ENCODE measurements at places on chromosomes 6 and 20.

DNA sequence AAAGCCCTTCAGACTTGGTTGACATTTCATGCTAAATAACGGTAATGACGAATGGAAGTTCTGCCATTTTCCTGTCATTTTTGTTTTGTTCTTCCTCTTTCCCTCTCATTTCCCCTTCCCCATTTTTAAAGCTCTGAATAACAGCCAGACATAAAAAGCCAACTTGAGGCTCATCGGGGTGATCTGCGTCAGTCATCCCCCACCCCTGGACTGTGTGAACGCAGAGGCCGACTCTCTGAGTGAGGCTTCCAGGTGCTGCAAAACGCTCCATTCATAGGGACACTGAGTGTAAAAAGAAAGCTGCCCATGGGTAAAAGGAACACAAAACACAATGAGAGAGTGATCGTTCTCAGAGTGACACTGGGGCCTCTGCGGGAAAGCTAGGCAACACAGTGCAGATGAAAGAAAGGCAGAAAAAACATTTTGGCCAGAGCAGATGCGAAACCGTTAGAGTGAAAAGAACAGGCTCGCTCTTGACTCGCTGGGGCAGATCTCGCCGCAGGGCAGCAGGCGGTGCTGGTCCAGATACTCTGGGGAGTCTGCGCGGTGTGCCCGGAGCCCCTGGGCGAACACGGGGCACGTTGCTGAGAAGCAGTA, 684.8 kb downstream of the QKI start:
- DNase-seq = no peak

DNA sequence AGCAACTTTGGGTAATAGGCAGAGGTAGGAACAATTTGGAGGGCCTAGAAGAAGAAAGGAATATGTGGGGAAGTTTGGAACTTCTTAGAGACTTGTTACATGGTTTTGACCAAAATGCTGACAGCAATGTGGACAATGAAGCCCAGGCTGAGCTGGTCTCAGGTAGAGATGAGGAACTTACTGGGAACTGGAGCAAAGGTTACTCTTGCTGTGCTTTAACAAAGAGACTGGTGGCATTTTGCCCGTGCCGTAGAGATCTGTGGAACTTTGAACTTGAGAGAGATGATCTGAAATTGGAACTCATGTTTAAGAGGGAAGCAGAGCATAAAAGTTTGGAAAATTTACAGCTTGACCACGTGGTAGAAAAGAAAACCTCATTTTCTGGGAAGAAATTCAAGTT, 28.3 kb upstream of the TMEM200A start:
- DNase-seq = no peak

GRCh38 chr6:160170018-160170680, 48.5 kb downstream of the SLC22A1 start:
- DNase-seq = no peak

GRCh38 chr6:156193381-156193780, 583.8 kb upstream of the ARID1B start:
- no peak for DNase-seq

- no peak for DNase-seq
Observed at GRCh38 chr6:68031054-68031453, 604.0 kb upstream of the ADGRB3 start.

DNA sequence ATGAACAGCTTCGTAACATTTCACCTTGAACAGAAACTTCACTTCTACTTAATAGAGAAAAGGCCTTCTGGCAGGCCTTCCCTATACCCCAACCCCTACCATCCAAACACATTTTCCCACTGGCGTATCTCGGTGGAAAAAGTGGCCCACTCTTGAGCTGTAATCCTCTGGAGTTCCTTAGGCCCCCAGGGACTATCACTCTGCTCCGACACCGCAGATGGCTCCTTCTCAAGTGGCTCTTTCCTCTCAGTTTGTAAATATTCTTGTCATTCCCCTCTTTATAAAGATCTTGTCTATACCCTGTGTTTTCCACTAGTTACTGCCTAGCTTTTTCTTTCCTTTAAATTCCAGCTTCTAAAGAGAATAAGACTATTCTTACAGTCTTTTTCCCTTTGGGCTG, 108.7 kb downstream of the MYB start:
- DNase-seq = no peak

DNA sequence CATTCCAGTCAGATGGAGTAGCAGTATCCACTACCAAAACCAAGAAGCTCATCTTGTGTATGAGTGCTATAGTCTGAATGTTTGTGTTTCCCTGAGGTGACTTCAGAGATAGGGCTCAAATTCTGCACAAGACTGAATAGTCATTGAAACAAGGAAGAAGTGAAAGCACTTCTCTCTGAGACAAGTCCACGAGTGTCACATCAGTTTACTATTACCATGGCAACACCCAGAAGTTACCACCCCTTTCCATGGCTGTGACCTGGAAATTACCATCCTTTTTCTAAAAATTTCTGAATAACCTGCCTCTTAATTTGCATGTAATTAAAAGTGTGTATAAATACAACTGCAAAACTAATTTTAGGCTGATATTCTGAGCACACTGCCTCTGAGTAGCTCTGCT, 682.1 kb upstream of the ADGRB3 start:
- DNase-seq = no peak

DNA sequence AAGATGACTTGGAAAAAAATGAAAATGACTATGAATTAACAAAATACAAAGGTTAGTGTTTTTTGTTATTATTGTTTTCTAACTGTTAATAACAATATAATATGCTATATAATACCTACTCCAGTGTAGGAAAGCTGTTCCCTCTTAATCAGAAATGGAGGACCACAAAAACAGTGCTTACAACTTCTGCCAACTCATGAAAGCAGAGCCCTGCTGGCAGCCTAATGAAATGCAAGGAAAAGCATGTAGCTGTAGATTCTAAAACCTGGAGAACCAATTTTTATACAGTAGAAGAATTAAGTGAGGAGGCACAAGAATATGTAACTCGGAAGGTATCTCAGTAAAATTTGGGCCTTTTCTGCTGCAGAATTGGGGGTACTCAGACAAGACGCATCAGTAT, 29.4 kb downstream of the PHIP start:
- DNase-seq = no peak

- no peak for DNase-seq
Observed at GRCh38 chr6:52016915-52017748, 70.3 kb downstream of the PKHD1 start.

DNA sequence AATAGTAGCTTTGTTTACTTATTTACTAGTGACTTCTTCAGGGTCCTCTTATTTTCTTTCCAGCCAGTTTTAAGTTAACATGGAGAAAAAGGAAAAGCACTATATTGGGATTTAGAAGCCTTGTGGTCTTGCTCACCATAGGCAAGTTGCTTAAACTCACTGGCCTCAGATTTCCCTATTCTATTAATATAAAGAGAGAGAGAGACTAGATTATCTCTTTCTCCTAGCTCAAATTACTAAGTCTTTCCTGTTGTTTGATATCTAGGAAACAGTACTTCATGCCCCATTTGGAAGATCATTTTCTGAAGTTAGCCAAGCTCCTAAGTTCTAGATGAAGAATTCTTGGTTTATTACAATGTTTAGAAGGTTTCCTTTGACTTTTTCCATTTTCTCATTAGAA, 32.5 kb downstream of the CTNNBL1 start:
- DNase-seq = no peak

DNA sequence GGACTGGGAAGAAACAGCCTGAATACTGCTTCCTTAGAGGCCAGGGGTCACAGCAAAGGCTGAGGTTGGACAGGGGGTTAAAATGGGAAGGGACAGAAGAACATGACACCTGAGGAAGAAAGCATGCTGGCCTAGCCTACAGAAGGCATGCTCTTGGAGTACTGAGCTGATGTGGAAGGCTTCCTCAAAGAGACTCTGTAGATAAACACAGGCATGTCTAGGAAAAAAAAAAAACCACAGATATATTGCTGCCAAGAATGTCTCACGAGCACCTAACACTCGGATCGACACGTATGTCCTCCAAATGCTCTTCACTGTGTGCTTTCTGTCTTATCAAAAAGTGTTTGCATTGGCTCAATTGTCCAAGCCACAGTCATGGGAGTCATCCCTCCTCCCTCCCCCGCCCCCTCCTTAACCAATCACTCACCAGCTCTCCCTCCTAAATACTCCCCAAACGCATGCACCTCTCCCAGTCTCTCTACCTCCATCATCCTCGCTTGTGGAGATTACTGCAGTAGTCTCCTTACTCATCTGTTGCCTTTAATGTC, 101.1 kb upstream of the LRFN2 start:
- DNase-seq = peak; percentile 84

DNA sequence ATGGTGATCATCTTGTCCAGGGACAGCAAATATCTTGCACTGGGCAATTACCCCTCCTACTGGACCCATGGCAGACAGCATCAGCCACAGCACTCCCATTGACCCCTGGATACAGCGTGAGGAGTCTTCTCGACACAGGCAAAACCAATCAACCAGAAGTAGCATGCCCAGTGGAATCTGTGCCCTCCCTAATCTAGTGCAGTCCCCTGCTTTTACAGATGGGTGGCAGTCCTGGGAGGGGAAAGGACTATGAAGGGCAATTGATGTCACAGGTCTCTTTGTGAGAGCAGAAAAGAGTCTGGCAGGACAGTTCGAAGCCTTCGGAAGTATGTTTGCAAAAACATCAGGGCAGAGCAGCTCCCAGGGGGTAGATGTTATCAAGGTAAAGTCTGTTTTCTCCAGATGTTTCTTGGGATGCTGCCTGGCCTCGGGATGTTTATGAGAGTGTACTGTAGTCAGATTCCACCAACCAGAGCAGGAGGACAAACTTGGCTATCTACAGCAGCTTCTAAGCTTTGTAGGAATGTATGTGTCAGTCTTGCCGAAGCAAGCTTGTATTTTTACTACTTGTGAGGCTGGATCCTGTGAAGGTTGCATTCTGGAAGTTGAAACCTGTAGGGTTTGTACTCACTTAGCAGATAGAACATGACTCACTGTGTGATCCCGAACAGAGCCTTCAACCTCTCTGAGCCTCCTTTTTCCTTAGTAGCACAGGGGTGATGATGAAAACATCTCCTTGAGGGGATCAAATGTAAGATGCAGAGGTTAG, 63.0 kb upstream of the MYL9 start:
- DNase-seq = no peak

DNA sequence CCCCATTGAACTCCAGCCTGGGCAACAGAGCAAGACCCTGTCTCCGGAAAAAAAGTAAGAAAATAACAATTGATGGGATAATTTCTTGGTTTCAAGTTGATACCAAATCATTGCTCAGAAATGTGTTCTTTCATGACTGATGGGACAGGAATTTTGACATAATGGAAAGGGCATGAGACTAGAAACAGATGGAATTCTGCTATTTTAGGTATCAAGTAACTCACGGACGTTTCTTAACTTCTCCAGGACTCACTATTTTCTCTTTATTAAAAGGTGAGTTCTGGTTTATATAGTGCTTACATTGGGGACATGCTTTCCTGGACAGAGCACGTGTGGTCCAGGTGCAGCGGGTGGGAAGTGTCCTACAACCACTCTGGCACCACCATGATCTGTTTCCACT, 6.0 kb upstream of the DSP start:
- DNase-seq = no peak

DNA sequence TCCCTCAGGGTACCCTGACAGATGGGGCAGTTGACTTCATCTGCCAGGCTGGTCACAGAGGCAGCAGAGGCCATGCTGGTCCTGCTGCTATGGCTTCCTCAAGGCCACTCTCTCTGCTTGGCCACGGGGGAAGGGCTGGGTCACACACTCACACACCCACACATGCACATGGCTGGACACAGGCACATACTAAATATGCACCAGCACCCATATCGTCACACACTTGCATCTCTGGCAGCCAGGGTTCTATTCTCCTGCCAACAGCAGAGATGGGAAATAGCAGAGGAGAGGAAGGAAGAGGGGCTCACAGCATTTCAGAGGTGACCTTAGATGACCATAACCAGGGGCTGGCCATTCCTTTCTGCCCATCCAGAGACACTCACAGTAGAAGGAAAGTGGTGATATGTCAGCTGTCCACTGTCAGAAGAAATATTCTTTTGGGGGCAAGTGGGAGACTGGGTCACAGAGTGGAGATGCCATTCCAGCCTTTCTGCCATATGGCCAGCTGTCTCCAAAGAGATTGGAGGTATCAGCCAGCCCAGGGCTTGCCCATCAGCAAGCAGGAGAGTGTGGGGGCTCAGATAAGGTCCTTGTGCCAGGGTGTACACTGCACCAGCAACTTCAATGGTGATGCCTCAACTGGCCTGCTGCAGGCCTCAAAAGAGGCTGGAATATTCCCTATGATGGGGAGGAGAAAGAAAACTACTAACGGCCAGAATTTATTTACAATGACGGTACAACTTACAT, at the start of gene TRIM10:
Gene TRIM10, minus strand, starts transcription at position 427 of the 747 bp plus-strand sequence. Its CDS starts 353 bp downstream, at position 74.
- no peak for DNase-seq

DNA sequence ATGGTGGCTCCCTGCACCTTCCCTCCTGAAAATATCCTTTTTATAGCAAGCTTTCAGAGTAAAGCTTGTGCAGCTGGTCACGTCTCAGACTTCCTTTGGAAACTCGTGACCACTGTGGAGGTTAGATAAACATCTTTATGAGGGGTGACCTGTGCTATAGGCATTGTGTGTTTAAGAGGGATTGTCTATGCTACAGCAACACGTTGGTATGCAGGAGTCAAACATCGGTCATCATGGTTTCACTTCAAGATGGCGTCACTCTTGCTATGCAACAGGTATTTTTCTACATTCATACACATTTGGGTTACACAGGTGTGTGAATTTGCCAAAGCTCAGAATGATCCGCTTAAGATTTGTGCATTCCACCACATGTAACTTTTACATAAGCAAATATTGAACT, 14.6 kb upstream of the BLCAP start:
- no peak for DNase-seq

- no peak for DNase-seq
Observed at GRCh38 chr6:21375151-21376116, 218.1 kb upstream of the SOX4 start.

GRCh38 chr20:62651285-62652021, 9.2 kb downstream of the SLCO4A1 start:
- DNase-seq = no peak

GRCh38 chr6:106080763-106081095, 5.4 kb upstream of the PRDM1 start:
- no peak for DNase-seq

DNA sequence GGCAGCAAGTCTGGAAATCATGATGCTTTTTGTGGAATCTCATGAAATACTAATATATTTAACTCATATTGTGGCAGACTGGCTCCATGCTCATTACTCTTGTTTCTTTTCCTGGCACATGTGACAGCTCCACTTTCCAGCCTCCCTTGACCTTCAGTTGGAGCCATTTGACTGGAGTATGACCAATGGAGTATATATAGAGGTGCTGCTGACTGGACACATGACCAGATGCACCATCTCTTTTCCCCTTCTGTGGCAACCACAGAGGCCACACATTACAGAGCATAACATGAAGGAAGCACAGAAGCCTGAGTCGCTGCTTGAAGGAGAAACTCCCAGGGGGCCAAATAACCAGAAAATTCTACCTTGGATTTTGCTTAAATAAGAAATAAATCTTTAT, 77.4 kb downstream of the MKKS start:
- no peak for DNase-seq

Measured in NCI-H2029 treated with DMSO at 0.1 percent for 48 hours (cell line).